ENCODE measurements at places on chromosomes 2 and 18.
A peak's percentile ranks its signal among the peaks of the same experiment; 100 is the strongest.

DNA sequence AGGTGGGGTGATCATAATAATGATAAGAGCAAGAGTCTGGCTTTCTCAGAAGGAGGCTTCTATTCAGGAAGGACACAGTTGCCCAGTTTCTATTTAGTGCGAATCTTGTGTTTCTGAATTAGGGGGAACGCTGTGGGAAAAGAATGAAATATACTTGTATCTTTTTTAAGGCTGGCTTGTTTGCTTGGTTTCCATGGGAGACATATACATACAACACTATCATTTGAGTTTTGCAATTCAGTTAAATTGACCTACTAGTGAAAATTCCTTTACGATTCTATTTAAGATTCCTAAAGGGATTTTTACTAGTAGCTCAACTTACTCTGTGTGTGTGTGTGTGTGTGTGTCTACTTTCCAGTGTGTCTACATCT, 24.7 kb upstream of the ANKRD62 start:
- ATAC-seq = no peak

DNA sequence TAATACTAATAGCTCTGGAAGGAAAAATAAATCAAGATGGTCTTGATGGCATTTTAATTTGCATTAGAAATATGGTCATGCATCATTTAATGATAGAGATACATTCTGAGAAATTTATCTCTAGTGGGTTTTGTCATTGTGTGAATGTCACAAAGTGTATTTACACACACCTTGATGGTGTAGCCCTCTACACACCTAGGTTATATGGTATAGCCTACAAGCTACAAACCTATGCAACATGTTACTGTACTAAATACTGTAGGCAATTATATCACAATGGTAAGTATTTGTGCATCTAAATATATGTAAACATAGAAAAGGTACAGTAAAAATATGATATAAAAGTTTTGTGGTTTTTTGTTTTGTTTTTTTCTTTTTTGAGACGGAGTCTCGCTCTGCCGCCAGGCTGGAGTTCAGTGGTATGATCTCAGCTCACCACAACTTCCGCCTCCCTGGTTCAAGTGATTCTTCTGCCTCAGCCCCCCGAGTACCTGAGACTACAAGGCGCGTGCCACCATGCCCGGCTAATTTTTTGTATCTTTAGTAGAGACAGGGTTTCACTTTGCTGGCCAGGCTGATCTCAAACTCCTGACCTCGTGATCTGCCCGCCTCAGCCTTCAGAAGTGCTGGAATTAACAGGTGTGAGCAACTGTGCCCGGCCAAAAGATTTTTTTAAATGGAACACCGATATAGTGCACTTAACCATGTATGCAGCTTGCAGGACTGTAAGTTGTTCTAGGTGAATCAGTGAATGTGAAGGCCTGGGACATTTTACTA, 83.7 kb upstream of the UBXN4 start:
- ATAC-seq = no peak

DNA sequence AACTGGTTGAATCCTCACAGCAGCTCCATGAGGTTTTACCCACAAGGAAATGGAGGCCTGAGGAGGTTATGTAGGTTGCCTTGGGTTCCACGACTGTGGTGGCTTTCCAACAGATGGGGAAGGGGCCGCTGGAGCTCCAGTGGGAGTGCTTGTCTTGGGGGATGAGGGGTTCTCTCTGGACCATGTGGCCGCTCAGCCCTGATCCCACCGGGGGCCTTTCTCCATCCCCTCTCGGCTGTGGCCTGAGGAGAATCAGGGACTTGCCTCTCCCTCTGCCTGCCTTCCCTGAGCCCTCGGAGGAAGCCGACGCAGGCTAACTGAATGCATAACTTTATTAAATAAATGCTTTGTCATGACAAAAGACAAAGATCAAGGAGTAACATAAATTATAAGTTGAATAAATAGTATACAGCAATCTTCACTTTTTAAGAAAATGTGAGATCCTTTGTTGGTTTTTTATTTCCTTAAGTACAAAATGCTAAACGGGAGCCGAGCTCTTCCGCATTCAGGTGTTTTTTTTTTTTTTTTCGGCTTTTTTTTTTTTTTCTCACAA, 23.5 kb downstream of the IGFBP5 start:
- ATAC-seq = no peak

DNA sequence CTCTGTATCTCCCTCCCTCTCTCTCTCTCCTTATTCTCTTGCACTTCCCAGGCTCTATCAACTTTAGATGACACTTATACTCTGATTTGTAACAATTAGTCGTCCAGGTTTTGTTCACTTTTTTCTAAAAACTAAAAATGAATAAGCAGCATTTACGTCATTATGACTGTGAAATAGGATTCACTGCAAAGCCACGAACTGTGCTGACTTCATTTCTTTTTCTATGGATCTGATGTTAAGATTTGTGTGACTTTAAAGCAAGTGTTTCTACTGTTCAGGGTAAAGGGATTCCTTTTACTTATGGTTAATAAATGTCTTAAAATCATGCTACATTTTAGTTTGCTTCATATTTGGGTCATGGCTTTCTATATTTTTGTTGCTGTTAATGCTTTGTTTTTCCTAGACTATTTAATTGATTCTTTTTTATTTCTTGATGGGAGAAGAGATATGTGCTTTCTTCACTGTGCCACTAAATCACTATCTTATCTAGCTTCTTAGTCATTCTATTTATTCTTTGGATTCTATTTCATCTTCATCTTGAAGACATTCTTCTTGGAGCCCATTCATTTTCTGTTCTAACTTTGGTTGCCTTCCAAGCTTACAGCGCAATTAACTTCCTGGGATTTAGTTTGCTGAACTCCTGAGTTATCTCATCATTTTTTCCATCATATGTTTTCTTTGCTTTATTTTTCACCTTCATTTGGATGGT, 480.4 kb upstream of the TRIB2 start:
- no peak for ATAC-seq

DNA sequence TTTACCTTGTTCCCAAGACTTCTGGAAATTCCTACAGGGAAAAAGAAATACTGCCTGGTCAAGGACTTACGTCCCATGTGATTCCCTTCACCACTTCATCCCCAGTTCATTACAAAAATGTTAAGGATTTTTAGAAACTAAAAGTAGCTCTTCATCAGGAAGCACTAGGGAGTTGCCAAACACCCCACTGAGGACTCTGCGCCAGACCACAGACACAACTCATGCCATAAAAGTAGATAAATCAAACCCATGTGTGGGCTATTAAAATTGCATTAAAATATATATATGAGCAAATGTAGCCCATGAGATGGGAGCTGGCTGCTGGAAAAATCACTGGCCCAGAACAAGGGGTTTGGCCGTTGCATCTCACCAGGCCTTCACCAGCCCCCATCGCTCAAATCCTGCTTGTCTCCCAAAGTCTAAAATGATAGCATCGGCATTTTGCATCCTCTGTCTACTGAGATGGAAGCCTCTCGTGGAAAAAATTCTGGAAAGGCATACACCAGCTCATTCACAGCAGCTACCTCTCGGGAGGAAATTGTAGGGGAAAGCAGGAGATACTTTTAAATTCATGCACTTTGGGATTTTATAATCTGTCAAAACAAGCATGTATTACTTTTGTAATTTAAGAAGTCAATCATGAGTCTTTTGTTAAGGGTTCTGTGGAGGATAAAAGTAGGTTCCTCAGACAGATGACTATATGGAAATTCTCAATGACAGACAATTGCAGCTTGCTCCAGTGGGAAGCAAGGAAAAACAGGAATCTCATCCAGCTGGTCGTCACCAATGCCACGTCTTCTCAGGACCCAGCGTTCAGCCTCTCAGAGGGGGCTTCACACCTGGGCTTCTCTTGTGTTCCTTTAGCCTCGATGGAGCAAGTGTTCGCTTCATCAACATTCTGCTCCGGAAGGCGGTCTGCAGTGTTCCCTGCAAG, 113.9 kb downstream of the MREG start:
- ATAC-seq = no peak

- ATAC-seq = no peak
Measured at GRCh38 chr2:76867854-76868253, 654.3 kb downstream of the LRRTM4 start.

DNA sequence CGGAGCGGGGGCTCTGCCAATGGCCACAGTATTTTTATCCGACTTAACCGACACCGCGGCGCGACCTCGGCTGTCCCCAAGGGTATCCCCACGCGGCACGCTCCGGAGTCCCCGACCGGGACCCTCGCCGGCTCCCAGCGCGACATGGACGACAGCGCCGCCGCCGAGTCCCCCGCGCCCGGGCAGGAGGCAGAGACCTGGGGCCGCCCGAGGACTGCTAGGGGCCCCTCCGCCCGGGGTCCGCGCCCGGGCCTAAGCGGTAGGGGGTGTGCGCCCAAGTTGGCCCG, 468 bp downstream of the UXS1 start:
- peak; percentile 61 for ATAC-seq

DNA sequence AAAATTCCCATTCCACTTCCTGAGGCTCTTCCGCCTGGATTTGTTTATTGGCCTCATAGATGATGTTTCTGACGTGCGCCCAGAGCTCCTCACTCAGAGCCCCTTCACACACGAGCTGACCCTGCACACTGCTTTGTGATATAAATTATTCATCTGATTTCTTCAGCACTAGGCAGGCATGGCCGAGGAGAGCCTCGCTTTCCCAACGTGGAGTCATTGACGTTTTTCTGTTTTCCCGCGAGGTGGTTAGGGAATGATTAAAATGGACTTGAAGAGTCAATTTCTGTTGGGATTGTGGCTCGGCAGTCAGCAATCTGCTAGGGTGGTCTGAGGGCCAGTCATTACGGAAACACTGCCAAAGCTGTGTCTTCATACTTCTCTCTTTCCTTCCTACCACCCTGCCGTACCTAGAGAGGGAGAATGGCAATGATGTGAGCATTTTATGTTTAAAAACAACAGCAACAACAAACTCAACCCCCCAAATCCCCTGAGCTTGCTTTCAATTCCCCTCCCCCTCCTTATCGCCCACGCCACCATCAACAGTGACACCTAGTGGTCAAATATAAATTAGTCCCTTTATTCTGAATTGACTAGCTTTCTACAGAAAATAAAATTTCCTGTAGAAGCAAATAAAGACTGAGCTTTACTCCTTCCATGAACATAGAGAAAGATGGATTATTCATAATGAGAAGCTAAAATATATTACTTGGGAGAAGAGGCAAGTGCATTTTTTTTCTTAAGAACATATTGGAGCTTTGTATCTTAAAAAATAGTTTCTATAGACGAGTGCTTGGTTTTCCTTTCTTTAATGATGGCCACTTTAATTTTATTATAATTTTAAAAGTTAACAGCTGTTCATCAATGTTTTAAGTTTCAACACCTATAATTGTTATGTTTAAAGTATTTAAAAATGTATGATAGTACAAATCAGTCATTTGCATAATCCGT, 285.1 kb downstream of the MTX2 start:
- ATAC-seq = peak; percentile 62

- peak; percentile 90 for ATAC-seq
Measured at GRCh38 chr2:161321944-161322648, 13.9 kb downstream of the PSMD14 start.

DNA sequence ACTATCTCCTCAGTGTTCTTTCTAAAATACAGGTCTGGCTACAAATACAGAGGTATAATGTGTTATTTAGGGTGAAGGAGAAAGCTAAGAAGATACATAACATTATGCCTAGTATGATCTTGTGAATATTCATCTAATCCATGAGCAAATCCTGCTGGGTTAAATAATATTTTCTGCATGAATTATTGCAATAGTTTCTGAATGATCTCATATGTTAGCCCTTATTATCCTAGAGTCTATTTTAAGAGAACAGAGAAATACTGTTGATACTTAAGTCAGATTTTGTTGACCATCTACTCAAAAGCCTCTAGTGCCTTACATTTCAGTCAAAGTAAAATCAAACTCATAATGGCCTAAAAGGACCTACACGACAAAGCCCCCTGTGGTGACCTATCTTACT, 382.3 kb downstream of the FIGN start:
- peak; percentile 29 for ATAC-seq

GRCh38 chr2:159119652-159120257, 151.3 kb downstream of the TANC1 start:
- ATAC-seq = peak; percentile 75

- no peak for ATAC-seq
Measured at GRCh38 chr2:25787020-25787419, 91.3 kb downstream of the ASXL2 start.
